Activated CD8-positive, alpha-beta memory T cell treated with anti-CD3 and anti-CD28 coated beads, Interleukin-2, amount 10 ng/mL, durations not matched to agents 7 days and 5 days (primary cell): ENCODE measurements at places on chromosomes 2 and 18. TPM values are rescaled to one million over a fixed set of nuclear protein-coding genes. Genes with fewer than 3 reads are reported as not detected.

Gene C2orf80
- not detected for total RNA-seq

Gene ELOA2
- total RNA-seq = not detected

DNA sequence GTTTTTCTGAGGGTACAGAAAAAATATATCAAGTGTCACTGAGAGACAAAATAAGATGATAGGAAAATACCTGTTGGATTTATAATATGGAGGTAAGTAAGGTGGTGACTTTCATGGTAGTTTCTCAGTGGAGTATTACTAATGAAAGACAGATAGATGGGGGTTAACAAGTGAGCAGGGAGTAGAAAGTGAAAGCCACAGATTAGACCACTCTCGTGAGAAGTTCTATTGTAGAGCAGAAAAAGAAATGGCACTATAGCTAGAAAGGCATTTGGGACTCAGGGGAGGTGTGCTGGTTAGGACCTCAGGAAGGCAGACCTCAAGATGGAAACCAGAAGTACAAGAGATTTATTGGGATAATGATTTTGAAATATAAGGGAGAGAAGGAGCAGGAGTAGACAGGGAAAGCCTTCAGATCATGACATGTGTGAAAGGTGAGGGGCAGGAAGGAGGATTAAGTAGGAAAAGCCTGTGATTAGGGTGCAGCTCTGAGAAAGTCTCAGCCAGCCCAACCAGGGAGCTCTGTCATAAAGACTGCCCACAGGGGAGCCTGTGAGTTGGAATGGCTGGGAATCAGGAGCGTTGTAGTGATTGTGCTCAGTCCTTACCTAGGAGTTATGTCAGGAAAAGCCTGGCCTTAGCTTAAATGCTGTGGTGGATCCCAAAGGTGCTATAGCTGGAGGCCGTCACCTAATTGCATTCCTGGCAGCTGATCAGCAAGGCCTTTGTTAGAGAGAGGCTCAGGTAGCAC, 198.1 kb downstream of the IKZF2 start:
- DNase-seq = no peak
- peaks cover 19% of the 10 kb centered on the region for H3K4me1 ChIP-seq
- no peaks in the 10 kb centered on the region for H3K36me3 ChIP-seq
- no peak overlapping the region for H3K4me3 ChIP-seq

GRCh38 chr2:121688820-121689219, 39.6 kb upstream of the CLASP1 start:
- H3K27ac ChIP-seq = no peak overlapping the region
- no peaks in the 10 kb centered on the region for H3K27me3 ChIP-seq
- H3K36me3 ChIP-seq = peaks cover 12% of the 10 kb centered on the region
- peaks cover 17% of the 10 kb centered on the region for H3K4me1 ChIP-seq

- DNase-seq = no peak
- no peaks in the 10 kb centered on the region for H3K4me1 ChIP-seq
- H3K27me3 ChIP-seq = peaks cover 2% of the 10 kb centered on the region
- no peak overlapping the region for H3K27ac ChIP-seq
- H3K36me3 ChIP-seq = peaks cover 3% of the 10 kb centered on the region
- H3K4me3 ChIP-seq = no peak overlapping the region
Measured at GRCh38 chr18:74567822-74568221, 29.8 kb upstream of the ZNF407 start.

- peaks cover 1% of the 10 kb centered on the region for H3K36me3 ChIP-seq
- DNase-seq = no peak
- H3K4me3 ChIP-seq = no peak overlapping the region
- H3K4me1 ChIP-seq = peaks cover 12% of the 10 kb centered on the region
- H3K27me3 ChIP-seq = peaks cover 59% of the 10 kb centered on the region
- H3K27ac ChIP-seq = no peak overlapping the region
Measured at GRCh38 chr2:222319586-222320435, 21.0 kb upstream of the PAX3 start.

DNA sequence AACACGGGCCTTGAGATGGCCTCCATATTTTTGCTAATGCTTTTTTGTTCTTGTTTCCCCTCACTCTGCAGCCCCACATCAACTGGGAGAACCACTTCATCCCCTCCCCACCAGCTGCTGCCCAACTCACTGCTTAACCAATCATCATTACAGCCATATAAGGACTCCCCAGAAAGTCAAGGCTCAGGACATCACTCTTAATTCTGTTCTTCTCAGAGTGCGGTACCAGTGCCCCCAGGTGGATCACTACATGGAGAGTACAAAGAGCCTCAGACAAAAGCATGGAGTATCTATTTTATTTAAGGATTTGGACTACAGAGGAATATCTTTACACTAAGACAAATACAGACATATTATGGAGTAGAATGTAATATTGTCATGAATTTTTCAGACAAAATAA, 340.6 kb downstream of the PAX3 start:
- H3K4me3 ChIP-seq = no peak overlapping the region
- no peak overlapping the region for H3K27ac ChIP-seq
- H3K36me3 ChIP-seq = no peaks in the 10 kb centered on the region
- H3K27me3 ChIP-seq = no peaks in the 10 kb centered on the region

DNA sequence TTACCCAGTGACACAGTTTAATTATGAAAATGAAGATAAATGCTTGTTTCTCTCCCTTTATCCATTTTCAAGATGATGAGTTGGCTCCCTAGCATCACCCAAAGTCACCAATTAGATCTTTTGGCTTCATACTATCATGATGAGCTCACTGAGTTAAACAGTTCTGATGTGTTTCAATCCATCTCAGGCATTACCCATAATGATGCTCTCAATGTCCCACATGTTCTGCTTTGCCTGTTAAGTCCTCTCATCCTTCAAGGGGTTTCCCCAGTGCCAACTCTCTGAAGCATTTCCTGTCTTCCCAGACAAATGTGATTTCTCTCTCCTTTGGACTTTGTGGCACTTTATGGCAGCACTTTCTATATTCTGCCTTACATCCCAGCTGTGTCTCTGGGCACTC, 92.6 kb downstream of the EPB41L3 start:
- no peak for DNase-seq
- peaks cover 2% of the 10 kb centered on the region for H3K27me3 ChIP-seq
- H3K36me3 ChIP-seq = no peaks in the 10 kb centered on the region
- peaks cover 2% of the 10 kb centered on the region for H3K4me1 ChIP-seq
- no peak overlapping the region for H3K27ac ChIP-seq
